OCI-M1 (cell line): ENCODE measurements at places on chromosomes 3 and 15.

GRCh38 chr3:126287536-126288241 is 69.5 kb downstream of the KLF15 start:
- no peak for DNase-seq

DNA sequence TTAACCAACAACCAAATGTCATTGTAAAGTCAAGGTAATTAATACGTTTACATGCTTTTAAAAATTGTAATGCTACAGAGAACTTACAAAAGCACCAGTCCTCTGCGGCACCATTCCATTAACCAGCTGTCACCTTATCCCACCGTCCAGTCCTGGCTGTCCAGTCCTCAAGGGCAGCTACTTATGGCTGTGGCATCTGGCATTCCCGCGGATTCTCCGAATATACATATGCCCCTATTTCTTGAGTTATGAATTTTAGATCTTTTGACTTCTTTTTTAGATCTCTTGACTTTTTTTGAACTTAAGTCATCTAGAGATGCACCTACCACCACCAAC is 382 bp upstream of the POMGNT2 start:
- no peak for DNase-seq

GRCh38 chr3:124610130-124610529 is 120.1 kb upstream of the UMPS start:
- no peak for DNase-seq

- no peak for DNase-seq
Measured at GRCh38 chr3:127052121-127052561, 69.2 kb downstream of the PLXNA1 start.

DNA sequence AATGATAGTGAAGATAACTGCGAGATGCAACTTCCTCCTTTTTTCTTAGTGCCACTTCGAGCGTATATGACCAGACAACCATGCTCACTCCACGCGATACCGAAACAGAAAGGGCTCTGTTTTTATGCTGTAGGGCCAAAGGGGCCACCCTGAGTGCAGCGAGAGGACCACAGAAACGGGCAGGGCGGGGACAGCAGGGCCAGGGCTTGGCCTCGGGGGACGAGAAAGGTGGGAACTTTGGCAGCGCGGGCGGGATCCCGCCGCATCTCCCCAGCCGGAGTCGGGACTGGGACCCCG is 483 bp downstream of the VPS13C start:
- peak; percentile 93 for DNase-seq
